SK-N-DZ (cell line): ENCODE measurements at places on chromosomes 16 and 17.

GRCh38 chr17:41972571-41973407 is 6.2 kb downstream of the CNP start:
- peak; percentile 85 for DNase-seq

DNA sequence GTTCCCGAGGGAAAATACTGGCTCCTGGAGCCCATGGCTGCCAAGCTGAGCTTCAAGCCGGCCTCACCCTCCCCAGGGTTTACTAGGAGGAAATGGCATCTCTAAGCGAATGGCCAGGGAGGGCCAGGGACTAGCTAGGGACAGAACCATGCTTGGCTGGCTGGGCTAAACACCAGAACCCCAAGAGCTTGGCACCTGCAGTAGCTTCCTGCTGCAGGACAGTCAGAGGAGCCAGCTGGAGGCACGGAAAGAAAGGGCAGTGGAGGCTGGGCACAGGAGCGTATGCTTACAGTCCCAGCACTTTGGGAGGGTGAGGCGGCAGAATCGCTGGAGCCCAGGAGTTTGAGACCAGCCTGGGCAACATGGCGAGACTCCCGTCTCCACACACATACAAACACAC is 33.7 kb downstream of the PEMT start:
- DNase-seq = no peak

DNA sequence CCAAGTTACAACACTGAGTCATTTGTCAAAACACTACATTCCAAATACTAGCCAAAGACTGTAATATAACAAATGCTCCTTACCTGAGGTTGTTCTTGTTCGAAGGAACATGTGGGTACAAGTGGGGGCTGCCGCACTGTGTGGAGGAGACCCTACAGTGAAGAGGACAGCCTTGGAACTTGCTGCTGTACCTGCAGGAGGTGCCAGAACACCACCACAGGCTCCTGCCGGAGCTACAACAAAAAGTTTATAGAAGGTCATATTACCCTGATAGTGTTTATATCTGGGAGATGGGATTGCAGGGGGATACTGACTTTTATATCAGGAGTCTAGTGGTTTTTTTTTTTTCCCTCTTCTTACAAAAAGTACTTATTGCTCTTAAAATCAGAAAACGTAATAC is 37.8 kb upstream of the ALDH3A1 start:
- no peak for DNase-seq

DNA sequence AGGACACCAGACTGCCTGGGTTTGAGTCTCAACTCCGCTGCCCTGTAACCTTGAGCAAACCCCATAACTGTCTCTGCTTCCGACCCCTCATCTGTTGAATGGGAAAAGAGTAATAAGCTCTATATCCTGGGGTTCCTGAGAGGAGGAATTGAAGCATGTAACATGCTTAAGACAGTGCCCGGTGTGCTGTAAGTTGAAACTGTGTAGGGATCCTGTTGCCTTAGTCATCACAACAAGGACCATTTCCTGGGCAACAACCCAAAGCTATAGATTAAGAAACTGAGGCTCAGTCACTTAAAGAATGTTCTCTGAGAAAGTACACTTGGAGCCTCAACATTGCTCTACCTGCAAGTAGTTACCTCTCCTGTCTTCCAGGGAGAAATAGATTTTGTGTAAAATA is 23.0 kb downstream of the CDH13 start:
- no peak for DNase-seq

DNA sequence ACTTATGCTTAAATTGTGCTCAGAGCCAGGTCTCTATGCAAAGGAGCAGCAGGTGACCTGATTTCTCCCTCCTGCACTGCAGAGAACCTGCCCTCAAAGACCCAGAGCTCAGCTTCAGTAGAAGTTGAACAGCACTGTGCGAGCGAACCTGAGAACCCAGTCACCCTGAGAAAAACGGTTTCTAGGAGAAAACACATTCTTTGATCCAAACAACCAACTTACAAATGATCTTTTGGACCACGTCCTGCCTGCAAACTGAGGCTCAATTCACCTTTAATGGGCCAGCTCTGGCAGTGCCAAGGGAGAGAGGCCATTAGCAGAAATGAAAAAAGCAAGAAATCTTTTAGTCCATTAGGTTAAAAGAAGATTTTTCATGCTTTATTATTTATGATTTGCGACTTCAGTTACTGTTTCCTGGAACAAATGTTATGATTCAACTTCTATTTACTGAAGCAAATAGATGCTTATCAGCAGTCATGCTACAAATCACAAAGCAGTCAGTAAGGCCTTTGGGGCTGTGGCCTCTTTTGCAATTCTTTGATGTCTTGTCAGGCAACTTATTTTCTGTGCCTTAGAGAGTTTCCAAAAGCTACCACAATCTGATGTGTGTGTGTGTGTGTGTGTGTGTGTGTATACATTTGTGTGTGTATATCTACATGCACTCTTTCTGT is 65.7 kb upstream of the LRRC37A3 start:
- DNase-seq = no peak

GRCh38 chr17:29084541-29085146 is 41.7 kb downstream of the PIPOX start:
- DNase-seq = peak; percentile 56

DNA sequence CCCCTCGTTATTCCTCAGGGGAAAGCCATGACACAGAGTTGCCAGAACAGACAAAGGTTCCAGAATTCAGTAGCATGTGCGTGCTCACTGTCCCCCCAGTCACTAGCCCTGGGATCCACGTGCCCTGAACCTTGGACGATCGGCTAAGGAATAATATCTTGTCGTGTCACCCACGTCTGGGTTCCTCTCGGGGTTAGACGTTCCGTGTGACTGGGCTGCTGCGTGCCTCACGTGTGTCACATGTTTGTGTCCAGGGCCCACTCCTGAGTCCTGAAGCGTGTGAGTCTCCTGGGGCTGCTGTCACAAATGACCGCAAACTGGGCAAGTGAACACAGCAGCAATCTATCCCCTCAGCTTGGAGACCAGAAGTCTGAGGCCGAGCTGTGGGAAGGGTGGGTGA is 12.4 kb upstream of the ZNF469 start:
- no peak for DNase-seq

DNA sequence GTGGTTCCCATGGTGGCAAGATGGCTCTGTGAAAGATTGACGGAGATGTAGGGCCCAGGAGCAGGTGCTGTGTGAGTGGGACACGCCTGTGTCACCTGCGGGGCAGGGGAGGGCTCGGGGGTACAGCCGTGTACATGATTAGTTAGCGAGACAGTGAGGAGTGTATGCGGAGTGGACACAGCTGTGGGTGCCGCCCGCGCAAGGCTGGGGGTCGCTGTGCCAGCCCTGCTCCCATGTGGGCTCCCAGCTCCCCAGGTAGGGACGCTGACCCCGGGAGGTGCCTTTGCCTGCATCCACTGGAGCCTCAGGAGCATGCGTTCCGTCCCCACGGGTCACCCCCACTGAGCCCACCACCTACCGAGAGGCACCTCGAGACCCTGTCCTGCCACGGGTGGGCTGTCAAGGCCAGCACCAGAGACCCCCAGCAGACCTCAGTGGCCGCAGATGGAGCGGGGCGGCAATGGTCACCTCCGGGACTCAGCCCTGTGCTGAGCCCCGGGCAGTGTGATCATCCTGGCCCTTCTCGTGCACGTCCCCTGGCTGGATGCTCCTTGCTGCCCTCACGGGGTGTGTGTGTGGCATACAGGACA is 7.4 kb downstream of the CAPN15 start:
- DNase-seq = no peak

DNA sequence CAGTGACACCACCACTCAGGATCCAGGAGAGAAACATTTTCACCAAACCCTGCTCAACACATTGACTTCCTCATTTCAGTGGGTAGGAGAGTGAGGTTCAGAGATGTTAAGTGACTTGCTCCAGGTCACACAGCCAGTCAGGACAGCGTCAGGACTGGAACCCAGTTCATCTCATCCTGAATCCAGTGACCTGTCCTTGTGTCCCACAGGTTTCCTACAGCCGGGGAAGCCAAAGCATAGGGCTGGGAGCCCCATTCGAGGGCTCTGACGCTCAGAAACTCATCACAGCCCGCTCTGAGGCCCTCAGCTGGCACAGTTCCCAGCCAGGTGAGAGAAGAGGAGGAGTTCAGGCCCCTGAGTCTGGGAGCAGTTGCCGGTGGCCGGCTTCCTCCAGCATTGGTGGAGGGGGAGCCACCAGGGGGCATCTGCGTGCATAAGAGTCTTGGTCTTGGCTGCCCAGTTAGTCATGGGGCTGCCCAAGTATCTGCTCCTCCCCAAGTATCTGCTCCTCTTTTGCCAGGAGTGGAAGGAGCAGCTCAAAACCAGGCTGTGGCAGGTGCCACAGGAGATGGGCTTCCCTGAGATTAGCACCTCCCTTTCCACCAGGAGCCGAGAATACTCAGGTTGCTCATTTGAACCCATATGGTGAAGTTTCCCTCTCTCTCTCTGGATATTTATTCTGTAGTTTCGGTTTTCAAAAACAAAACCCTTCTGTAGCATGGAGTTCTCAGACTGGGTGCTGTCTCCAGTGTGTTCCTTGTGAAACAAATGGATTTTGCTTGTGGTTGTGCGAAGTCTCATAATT is 56.0 kb downstream of the TNFRSF13B start:
- no peak for DNase-seq

GRCh38 chr17:77968788-77969187 is 10.3 kb downstream of the TNRC6C start:
- DNase-seq = no peak

DNA sequence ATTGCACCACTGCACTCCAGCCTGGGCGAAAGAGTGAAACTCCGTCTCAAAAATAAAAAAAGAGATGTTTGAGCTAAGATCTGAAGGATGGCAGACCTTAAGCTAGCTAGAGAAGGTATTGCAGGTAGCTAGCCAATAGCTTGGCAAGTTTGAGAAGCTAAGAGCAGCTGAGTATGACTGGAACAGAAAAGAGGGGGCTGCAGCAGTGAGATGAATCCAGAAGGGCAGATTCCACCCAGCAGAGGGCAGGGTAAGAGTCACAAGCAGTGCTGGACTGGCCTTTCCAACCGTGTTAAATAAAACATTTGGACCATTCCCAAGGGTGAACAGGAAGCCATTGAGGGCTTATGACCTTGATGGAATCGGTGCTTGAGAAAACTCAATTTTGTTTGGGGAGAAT is 5.7 kb upstream of the PHAF1 start:
- no peak for DNase-seq

- DNase-seq = no peak
These were observed 1408.7 kb upstream of the GOT2 start for GRCh38 chr16:60142619-60143347.

DNA sequence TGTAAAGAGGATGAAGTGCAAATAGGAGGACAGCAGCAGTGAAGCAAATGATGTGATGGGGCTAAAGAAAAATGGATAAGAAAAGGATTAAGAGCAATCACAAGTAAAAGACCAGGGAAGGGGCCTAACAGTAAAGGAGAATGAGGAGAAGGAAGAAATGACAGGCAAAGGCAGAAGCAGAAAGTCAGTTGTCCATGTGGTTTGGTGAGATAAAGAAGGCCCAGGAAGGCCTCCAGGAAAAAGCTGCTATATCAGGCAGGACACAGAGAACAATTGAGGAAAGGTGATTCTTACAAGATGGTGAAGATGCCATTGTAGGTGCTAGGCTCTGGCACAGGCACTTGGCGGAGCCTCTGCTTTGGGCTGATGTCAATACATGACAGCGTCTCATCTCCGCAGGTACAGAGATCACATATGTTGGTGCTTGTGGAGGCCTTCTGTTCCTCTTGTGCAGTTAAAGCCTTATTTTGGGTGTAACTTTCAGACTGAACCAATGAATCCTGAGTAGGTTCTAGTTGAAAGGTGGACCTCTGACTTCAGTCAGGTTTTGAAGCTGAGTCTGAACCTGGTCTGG is 18.1 kb downstream of the RDM1 start:
- no peak for DNase-seq

DNA sequence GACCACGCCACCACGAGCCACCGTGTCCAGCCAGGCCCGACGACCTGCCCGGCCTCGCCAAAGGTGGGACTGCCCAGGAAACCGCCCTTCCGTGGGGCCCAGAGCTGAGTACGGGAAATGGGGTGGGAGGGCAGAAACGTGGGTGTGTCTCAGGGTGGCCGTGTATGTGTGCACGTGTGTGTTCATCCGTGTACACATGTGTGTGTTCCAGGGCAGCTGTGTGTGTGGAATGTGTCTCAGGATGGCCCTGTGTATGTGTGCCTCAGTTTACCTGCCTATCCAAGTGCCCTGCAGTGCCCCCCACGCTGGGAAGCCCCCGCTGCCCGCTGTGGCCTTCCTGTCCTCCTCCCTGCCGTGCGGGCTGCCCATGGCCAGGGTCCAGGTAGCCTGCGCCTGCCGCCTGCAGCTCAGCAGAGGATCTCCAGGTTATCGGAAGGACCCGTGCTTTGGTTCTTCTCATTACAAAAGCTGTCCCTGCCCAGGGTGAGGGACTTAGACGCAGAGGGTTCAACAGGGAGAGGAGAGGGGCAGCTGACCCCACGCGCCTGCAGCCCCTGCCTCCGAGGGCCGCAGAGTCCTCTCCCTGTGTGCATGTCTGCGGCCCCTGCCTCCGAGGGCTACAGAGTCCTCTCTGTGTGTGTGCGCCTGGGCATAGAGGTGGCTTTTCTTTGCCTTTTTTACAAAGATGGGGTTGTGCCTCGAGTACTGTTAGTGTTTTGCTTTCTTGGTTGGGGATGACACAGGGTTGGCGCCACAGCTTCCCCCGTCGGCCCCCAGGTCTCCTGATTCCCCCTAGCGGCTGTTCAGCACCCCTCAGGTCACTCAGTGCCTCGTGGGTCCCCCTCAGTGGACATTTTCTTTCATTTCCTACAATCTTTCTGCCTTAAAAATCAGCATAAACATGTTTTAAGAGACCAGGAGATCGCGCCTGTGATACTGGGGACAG is 23.6 kb downstream of the ZNF469 start:
- peak; percentile 46 for DNase-seq

DNA sequence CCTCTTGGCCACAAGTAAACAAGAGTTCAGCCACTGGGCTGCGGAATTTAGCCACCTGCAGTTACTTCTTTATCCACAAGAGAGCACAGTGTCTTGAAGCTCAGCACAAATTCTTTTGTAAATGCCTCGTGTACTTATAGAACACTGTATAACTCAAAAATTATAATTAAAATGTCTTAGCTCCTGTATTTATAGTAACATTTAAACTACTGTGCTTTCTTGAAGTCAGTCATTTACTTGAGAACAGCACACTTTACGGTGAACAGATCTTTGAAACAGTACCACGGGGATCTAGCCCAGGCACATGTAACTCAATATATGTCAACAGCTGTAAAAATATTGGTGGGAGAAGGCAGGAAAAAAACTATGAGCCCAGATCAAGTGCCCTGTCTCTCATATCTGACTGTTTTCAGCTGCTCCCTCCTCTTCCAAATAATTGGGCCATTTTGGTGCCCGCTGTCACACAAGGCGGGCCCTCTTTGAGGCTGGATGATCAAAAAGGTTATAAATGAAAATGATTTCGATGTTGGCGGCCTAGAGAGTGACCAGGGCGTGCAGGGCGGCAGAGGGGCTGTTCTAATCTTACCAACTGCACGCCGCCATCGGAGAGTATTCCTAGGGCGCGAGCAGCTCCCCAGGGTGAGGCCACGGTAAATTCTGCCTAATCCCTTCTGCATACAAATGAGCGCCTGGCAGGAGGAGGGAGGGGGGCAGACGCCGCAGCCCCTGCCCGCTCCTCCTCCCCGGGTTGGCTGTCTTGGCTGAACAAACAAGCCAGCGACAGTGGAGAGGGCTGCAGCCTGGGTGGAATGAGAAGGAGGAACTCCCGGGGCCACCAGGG is 183.2 kb downstream of the C16orf78 start:
- peak; percentile 72 for DNase-seq
